Thoracic aorta (tissue), 2 donors: ENCODE measurements at places on chromosomes 16 and 17.

DNA sequence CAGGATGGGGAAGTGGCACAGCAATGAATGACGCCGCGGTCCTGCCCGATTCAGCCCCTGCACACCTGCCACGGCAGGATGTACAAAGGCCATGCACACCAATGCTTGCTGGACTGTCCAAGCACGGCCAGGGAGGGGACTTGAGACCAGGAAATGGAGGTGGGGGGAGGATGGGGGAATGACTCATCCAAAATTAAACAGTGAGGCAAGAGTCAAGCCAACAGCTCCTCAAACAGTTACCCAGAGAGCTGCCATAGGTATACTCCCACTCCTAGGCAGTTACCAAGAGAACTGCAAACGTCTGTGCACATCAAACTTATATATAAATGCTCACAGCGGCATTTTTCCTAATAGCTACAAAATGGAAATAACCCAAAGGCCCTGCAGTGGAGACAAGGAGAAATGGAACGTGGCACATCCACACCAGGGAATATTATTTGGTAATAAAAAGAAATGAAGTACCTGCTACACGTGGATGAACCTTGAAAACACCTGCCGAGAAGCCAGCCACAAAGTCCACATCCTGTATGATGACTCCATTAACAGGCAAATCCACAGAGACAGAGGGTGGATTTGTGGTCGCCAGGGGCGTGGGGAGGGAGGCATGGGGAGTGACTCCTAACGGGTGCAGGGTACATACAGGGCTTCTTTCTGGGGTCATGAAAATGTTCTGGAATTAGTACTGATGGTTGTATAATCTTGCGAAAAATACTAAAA is 54.1 kb downstream of the VAC14 start:
- peak; percentile 64 for DNase-seq

GRCh38 chr16:17068524-17068923 is 402.2 kb downstream of the XYLT1 start:
- no peak for DNase-seq

- DNase-seq = peak; percentile 28
Observed at GRCh38 chr16:21952040-21952792, 945 bp upstream of the UQCRC2 start.

DNA sequence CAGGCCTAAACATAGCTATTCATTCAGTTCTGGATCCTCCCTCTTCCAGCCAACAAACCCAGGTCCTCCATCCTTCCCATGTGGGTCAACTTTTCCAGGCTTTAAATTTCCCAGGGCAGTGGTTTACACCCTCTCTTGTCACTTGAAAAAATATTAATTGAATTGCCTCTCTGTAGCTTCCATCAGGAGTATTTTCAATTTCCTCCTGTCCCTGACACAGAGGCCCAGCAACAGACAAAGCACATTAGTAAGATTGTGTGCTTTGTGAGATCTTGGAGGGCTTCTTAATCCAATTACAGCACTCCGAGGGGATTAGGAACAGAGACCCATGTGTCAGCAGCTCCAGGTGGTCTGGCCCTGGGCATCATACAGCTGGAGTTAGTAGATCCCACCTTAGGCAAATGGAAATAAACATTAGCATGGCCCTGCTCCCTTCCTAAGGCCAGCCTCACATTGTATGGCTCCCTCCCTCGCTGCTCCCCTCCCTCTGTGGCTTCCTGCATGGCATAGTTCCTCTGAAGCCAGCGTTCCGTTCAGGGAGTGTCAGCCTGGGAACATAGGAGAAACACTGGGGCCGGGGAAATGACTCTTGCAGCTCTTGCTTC is 132.7 kb upstream of the HSBP1 start:
- no peak for DNase-seq

DNA sequence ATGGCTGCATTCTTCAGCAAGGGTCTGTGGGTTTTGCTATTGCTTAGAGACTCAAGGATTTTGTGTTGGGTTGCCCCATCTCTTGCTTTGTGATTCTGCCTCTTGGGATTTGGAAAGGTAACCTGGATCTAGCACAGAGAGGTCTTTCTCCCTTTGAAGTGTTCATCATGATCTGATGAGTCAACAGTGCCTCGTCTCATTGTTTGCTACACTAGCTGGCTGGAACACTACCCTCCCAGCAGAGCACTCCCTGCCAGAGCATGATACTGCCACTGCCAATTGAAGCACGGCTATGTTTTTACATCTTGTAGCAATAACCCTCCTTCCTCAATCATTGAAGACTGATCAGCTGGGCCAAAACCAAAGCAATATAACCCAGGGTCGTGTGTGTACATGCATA is 361.0 kb downstream of the CDH13 start:
- DNase-seq = no peak

- DNase-seq = peak; percentile 46
Observed at GRCh38 chr17:32319548-32319905, 22.4 kb downstream of the C17orf75 start.

GRCh38 chr16:50390371-50390771 is 21.6 kb upstream of the BRD7 start:
- DNase-seq = no peak

DNA sequence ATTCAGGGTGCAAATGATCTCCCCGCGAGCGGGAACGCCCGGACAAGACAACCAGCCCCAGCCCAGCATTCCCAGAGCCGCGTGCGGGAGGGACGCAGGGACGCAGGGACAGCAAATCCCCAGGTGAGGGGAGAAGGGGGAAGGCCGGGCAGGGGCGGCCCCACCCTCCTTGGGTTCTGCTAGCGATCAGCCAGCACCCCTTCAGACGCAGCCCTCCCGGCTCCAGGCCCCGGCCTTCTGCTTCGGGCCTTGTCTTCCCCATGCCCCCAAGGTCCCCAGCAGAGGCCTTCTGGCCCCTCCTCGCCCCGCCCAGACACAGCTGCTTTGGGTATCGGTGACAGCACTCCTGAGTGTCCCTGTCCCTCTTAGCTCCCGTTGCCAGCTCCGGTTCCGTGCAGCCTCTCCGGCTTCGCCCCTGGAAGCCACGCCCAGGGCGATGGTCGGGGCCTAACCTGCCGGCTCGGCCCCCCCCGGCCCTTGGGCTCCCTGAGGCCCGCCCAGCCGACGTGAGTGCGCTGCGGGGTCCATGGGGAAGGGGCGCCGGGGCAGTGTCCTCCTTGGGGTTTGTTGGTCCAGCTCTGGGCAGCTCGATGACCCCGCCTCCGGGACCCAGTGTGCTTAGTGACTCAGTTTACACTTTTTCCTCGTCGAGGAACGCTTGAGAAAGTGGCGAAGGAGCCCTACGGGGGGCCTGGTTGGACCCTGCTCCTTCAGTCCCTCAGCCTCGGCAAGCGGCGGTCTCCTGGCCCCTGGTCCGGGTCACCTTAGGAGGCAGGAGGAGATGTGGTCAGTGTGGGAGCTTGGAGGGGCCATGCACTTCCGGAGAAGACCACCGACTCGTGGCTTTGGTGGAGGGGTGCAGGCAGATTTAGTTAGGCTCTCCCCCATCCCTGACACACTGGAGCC is 50.5 kb upstream of the AMZ2 start:
- DNase-seq = no peak

GRCh38 chr17:12907477-12907876 is 110.3 kb downstream of the ELAC2 start:
- no peak for DNase-seq

DNA sequence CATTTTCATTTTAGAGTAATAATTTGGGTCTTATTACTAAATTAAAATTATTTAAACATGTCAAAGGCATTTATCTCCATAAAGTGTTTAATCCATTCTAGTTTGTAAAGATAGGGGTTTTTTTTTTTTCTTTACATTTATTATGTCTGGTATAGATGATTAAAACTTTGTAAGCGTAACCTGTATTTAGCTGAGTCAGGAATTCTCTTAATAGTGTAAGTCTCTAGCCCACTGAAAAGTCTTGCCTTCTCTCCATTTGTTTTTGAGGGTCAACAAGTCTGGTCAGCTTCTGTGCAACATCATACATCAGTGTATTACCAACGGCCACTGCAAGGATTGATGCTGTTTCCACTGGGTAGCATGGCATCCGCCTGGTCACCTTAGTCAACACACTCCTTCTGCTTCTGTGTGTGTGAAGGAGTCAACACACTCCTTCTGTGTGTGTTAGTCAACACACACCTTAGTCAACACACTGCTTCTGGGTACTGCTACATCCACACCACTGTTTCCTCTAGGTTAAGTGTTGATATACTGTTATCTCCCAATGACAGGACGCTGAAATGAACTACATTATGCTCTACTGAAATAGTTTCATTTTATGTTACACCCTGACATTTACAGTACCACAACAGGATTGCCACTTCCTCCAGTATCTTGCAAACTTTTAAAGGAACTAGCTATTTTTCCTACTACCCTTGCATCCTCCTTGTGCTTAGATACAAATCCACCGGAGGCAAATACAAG is 37.3 kb upstream of the VWA3A start:
- no peak for DNase-seq

GRCh38 chr16:17312094-17312710 is 158.6 kb downstream of the XYLT1 start:
- DNase-seq = no peak
